Hippocampal formation (tissue), 2 donors: ENCODE measurements at places on chromosomes 4 and X.

GRCh38 chr4:166075599-166075998 lies 202.6 kb downstream of the TLL1 start:
- no peak for DNase-seq

GRCh38 chrX:1468250-1468772 lies 15.6 kb upstream of the ASMTL start:
- DNase-seq, result no peak

DNA sequence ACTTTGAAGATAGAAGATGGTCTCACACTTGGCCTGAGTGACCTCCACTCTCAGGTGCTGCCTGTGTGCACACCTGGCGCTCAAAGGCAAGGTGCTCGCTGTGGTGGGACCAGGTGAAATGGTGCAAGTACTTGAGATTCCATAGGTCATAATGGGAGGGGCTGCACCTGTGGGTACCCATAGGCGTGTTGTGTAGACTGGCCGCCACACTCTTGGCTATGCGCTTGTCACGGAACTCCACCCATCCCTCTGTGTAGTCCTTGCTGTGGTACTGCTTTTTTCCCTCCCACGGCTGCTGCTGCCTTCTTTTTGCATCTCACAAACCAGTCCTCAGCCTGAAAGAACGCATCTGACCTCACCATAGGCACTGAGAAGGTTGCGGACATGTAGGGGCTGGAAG lies 27.0 kb downstream of the METAP1 start:
- no peak for DNase-seq

DNA sequence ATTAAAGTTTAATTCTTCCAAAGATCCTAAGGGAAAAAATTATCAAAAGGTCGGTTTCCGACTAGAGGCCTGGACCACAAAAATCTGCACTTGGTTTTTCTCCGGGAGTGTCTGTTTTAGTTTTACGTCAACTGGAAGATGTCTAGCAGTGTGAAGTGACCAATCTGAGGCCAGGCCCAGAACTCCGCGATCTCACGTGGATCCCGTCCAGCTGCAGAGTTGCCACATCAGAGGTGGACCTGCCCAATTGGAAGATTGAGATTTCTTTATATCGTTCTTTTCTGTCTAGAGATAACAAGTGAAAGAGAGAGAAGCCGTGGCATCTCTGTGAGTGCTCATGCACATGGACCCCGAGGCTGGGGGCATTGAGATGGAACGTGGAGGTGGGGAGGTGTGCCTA lies 115.8 kb downstream of the AFF1 start:
- DNase-seq, result no peak

DNA sequence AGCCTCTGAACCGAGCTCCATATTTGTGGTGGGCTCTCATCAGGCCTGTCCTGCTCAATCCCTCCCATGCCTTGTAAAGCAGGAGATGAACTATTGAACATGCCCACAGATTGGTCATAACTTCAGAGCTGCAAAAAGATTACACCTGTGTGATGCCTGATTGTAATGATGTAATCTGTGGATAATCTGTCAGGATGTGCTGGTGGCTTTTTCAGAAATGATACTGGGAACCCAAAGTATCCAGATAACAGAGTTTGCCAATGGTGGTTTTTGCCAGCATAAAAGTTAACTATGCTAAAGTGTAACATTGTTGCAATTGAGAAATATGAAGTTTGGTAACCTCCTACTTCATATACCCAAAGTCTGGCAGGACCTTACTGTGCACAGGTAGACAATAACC lies 393.4 kb downstream of the RAPGEF2 start:
- no peak for DNase-seq

GRCh38 chr4:5798462-5798861 lies 87.5 kb downstream of the EVC start:
- DNase-seq, result no peak

DNA sequence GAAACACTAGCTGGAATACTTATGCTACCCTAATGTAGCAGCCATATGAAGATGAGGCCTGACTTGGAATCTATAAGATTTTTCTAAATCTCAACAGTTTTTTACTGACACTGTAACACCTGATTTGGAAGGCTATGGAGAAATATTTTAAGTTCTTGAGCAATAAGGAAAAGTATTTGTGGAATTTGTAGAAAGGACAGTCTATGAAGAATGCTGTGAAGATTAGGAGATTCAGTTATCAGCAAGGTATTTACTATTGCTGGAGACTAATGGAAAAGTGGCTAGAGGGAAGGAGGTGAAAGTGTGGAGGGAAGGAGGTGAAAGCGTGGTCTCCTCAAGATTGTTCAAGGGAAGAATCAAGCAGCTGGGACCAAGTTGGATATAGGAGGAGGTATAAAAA lies 190.0 kb upstream of the EMCN start:
- DNase-seq, result no peak

DNA sequence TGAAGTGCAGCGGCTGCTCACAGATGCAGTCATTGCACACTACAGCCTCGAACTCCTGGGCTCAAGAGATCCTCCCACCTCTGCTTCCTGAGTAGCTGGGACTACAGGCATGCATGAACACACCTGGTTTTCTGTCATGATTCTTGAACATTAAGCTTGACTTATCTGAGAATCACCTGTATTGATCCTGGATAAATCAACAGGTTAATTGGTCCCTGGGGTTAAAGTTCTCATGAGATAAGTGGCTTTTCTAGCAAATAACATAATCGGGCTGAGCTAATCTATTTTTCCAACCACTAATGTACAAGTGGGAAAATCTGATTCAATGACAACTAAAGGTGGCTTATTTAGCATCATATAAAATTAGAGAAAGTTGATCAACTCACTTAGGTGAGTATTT lies 56.0 kb upstream of the LRAT start:
- no peak for DNase-seq

DNA sequence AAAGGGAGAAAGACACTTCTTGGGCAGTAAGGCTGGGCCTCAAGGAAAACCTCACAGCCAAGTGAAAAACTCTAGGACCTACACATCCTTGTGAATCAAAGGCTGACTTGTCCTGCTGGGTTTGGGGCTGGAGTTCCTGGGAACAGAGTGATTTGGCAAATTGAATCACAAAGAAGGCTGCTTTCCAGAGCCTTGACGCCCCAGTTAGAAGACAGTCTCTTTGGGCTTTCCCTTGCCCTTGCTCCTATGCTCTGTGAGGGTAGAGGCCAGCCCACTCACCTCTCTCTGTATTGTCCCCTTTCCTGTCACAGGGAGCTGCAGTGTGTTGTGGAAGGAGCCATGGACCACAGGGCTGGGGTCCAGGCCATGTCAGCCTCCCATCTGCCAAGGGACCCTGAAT lies 9.6 kb downstream of the AMER1 start:
- no peak for DNase-seq

DNA sequence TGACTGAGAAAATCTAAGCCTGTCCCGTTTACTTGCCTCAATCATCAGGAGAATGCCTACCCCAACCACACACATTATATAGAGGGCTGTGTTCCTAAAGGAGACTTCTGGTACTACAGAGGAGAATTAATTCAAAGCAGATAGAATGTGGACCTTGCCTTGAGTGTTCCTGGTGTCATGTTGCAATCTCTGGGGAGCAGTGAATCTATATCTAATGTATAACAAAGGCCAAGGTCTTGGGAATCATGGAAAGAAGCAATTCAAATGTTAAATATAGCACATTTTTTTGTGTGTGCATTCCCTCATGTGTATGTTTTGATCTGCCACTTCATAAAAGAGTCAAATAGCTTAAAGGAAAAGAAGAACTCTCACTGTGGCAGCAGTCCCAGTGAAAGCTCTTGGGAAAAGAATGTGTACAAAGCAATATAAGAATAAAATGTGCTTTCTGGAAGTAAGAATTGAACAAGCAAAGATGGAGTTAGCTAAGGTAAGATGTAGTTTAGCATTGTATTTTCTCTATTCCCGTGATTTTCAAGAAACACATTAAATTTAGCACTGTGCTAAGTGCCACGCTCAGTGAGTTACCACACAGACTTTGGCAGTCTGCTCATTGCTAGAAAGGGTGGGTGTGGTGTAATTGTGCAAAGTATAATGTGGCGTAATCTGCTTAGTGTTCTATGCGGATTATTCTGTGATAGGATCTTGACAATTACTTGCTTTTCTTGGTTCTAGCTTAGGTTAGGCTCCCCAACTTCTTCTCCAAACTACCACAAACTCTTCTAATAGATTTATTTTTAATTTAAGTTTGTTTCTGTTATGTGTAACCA lies 13.7 kb downstream of the ADH6 start:
- DNase-seq, result no peak

DNA sequence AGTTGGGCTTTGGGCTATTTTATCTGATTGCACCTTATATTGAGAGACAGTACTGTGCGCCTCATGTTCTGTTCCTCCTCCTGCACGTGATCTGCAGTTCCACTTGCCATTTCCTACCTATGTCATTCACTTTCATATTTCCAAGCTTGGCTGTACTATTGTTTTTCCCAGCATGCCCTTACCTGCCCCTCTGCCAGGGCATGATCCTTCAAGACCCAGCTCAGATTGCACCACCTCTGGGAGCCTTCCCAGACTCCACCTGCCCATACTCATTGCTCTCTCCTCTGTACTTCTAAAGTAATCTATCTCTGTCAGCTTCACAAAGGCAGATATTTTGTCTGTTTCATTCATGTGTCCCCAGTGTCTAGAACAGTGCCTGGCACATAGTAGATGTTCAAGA lies 11.6 kb downstream of the SLC25A5 start:
- no peak for DNase-seq

- no peak for DNase-seq
These were observed 64.2 kb upstream of the EPGN start for GRCh38 chr4:74244049-74244448.

GRCh38 chr4:60562334-60562733 lies 637.8 kb upstream of the ADGRL3 start:
- no peak for DNase-seq

DNA sequence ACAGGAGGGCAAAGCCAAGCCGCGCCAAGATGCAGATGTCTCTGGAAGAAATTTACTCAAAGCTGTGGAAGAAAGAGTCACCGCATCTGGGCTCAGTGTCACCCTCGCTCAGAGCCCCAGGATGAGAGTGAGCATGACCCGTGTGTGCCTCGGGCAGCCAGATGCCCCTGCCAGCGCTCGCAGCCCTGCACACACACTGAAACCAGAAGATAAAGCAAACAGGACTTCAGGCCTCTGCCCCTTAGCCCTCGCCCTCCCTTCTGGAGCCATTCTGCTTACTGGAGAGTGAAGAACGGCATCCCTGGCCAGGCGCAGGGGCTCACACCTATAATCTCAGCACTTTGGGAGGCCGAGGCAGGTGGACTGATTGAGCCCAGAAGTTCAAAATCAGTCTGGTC lies 103.0 kb downstream of the IRF2 start:
- DNase-seq, result no peak

DNA sequence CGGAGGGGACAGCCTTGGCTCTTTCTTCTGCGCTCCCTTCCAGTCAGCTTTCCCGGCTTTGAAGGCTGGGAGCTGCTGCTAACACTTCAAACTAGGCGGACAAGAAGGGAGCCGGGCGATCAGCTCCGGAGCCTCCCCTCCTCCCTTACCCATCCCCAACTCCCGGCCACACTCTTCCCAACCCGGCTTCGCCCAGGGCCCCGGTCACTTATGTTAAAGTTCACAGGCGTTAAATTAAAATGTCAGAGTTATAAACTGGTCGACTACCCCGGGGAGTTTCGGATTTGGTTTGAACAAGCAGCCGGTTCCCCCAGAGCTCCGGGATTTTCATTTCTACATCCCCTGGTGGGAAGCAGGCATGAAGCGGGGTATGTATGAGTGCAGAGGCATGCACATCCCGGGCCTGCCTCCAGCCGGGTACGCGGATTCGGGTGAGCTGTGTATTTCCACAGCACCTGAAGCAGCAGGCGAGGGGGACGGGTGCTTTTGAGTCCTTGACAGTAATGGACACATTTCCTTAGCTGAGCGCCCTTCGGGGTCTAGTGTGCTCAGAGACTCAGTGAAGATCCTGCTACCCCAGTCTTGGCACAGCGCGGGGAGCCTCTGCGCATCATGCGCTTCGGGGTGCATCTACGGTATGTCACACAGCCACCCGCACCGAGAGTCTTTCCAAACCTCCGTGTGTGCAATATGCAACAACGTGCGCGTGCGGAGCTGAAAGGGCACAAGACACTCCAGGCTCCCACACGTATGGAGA lies 880 bp downstream of the UNC5C start:
- peak; percentile 70 for DNase-seq

DNA sequence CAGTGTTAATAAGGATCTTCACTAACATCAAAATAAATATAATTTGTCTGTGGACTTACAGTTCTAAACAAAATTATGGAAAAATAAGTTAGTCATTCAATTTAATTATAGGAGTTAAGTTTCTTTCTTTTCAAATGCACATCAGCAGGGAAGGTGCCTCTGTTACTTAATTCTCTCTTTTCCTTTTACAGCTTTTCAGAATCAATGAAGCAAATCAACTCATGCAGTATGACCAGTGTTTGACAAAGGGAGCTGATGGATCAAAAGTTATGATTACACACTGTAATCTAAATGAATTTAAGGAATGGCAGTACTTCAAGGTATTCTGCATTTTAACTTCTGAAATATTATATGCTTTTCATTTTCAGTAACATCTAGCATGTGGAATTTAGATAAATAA lies 15.9 kb downstream of the HMGB2 start:
- no peak for DNase-seq

GRCh38 chr4:71009890-71010588 lies 16.6 kb downstream of the DCK start:
- DNase-seq, result peak; percentile 6

DNA sequence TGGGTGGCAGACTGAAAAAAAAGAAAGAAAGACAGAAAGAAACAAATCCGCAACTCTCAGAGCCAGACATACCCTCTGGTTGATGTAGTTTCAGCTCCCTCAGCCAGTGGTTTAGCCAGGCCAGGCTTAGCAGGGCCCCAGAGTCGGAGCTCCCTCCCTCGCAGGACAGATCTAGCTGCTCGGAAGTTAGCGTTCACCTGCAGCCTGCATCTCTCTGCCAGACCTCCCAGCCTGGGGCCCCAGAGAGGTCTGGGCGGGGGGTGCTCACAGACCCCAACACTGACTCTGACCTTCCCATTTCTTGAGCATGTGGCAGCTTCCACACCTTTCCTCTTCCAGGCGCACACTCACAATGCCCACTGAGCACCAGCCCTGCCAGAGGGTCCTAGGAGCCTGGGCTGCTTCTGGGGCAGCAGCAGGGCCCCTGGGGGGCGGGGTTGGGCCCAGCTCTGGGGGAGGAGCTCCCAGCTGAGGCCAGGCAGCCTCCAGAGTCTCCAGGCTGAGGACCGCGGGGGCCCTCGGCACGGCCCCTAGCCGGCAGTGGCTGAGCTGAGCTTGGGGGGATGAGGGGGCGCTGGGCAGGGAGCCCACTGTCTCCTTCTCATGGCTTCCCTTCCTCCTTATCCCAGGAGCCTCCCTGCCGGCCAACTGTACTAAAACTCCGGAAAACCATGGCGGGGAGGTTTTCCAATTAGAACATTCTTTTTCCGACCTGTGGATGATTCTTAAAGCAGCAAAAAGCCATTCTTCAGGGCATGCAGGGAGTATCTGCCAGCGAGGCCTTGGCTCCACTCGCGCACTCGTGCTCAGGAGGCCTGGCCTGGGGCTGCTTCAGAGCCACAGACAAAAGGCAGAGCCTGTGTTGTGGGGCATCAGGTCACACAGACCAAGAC lies 4.6 kb upstream of the ZNF185 start:
- no peak for DNase-seq

DNA sequence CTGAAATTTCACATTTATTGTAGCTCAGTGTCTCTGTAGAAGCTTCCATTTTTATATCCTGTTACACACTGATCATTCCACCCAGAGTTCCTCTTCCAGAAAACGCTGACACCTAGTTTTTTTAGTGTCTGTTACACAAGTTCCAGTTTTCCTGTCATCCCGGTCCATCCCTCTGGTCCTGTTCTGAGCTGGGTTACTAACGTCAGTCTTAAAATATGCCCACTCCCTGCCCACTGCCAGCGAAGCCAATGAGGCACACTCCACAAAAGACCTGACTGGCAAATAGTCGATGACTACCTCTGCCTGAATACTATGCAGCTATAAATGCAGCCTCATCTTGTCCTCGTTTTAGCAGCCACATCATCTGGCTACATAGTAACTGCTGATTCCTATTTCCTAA lies 30.9 kb upstream of the DDX3X start:
- no peak for DNase-seq
